NCI-H748 treated with DMSO at 0.1 percent for 48 hours (cell line): ENCODE measurements at places on chromosomes 2 and 18.

DNA sequence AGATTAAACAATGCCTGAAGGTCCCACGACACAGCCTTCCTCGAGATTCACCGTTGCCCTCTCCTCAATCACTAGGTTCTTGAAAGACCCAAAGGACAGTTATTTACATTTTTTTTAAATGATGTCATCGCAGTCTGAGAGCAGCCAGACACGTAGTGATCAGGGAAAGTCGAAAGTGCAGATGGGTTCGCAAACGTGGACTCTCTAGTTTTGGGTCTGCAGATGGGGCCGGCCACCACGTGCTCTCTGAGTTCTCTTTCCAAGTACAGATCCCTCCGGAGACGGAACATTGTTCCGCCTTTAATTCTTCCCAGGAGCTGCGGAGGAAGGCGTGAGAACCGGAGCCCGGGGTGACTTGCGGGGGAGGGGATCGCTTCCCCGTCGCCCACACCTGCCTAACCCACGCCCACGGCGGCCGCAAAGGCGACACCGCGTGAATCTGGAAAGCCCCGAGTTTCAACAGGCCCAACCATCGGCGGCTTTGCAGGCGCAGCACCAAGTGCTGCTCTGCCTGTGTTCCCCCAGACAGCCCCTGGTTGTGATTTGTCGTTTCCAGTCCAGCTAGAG is 54.3 kb downstream of the PKDCC start:
- DNase-seq: no peak

- DNase-seq: no peak
These were observed 552.0 kb upstream of the NRP2 start for GRCh38 chr2:205130111-205130829.

GRCh38 chr2:9968553-9969497 is 17.3 kb downstream of the GRHL1 start:
- no peak for DNase-seq

- no peak for DNase-seq
These were observed 146.1 kb upstream of the OTOS start for GRCh38 chr2:240286596-240286995.

DNA sequence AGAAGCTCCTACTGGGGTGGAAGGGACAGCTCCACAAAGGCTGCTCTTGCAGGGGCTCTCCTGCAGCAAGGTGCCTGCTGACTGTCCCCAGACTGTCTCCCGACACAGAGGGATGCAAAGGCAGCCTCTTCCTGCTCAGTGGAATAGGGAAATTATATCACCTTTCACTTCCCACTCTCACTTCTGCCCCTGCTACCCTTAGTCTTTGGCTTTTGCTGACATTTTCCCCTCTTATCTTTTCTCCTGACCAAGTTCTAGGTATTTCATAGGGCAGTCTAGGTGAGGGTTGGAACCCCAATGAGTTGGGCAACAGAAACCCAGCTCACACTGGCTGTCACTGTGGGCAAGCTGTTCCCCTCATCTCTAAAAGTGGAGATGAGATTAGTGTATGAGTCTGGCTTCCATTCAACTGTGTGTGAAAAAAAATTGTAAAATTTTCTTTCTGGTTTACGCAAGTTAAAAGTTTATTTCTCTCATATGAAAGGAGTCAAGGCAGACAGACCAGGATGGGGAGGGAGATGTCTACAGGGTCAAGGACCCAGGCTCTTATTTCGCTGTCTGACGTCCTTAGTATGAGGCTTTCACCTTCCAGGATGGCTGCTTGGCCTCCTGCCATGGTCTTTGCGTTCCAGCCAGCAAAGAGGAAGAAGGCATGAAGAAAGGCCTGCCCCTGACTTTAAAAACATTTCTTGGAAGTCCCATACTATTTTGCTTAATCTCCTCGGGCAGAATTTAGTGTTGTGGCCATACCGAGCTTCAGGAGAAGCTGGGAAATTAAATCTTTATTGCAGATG is 7.5 kb upstream of the MOCOS start:
- DNase-seq: no peak

GRCh38 chr2:56128235-56128634 is 55.6 kb upstream of the CCDC85A start:
- DNase-seq: no peak

- no peak for DNase-seq
These were observed 15.9 kb upstream of the LRRTM4 start for GRCh38 chr2:77538031-77538430.

DNA sequence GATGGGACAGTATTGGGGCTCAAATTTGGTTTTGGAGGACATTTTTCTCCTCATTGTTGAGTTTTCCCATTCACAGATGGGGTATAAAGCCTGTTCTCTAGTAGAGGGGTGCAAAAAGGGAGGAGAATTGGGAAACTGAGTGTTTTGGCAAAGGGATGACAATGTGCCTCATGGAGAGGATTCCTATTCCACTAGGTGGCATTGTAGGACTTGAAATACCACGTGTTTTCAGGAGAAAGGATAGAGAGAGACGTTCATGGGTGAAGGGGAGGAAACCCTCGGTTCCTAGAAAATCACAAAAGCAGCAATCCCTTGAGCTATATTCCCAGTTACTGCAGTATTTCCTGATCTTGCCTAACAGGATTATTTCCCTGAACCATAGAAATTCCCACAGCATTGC is 113.7 kb upstream of the SRD5A2 start:
- DNase-seq: no peak

DNA sequence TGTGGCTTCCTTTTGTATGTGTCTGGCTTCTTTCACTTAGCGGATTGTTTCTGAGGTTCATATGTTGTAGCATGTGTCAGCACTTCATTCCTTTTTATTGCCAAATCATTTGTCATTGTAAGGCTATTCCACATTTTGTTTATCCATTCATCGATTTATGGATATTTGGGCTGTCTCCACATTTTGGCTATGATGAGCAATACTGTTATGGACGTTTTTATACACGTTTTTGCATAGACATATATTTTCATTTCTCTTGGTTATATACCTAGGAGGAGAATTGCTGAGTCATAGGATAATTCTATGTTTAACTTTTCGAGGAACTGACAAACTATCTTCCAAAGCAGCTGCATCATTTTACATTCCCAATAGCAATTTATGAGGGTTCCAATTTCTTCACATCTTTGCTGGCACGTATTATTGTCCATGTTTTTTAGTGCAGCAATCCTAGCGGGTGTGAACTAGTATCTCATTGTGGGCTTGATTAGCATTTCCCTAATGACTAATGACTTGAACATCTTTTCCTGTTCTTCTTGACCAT is 48.1 kb upstream of the TBC1D8 start:
- DNase-seq: no peak

DNA sequence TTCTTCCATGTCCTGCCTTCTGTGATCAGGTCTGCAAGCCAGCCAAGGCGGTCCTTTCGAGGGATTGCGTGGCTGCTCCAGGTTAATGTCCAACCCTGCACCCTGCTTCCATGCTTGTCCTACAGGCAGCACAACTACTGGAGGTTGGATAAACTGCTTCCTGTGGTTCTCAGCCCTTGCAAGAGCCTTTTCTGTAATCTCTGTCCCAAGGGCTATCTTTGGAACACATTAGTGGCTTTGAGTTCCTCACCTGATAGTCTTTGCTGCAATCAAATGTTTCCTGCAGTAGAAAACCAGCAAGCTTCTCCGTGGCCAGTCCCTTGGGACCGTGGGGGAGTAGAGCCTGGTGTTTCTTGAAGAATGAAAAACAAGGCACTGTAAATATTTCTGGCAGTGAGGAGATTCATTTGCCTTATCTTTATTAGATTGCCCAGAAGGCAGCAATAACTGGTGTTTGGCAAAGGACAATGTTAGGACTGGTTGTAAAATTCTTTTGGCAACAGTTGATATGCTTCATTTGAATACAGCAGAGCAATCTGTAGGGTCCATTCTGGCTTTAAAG is 214.4 kb downstream of the FHOD3 start:
- no peak for DNase-seq

- DNase-seq: no peak
These were observed 144.1 kb downstream of the PRPF40A start for GRCh38 chr2:152573168-152573567.

DNA sequence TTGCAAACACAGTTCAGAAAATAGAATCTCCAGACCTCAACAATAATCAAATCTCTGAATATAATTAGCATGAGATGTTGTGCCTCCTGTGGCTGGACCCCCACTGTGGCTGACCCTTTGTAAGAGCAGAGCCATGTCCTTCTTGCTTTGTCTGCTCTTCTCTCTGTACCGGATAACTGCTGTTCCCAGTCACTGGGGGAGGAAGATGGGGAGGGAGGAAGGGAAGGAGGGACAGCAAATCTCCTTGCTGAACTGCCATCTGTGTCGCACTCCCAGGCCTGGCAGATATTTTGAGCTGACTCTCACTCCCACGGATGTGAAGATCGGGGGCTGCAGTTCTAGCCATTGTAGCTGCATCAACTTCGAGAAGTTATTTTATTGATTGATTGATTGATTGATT is 319.0 kb upstream of the CXCR4 start:
- DNase-seq: no peak

GRCh38 chr2:66968946-66969345 is 428.2 kb upstream of the ETAA1 start:
- no peak for DNase-seq

GRCh38 chr2:239788576-239789098 is 236.5 kb downstream of the NDUFA10 start:
- DNase-seq: no peak

- DNase-seq: no peak
These were observed 41.1 kb downstream of the STAT1 start for GRCh38 chr2:190972846-190973245.

DNA sequence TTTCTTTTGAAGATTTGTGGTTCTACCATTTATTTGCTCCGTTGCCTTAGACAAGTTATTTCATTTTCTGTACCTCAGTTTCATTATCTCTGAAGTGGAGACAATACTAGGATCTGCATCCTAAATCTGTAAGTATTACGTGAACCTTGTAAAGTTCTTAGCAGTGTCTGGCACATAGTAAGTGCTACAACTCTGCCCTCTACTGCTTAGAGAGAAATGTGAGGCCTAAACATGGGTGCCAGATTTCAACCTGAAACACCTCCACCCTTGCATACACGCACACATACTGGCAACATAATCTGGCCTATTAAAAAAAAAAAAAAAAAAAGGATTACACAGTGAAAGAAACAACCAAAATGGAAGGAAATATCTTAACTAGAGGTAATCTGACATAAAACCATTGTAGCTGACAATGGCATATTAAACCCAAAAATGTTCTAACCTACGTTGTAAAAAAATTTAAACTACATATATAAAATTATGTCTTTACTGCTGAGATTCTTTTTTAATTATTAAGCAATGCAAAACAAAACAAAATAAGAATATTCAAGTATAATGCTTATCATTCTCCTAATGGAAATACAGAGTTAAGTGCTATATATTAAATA is 132.6 kb downstream of the MAP2 start:
- DNase-seq: peak; percentile 32

DNA sequence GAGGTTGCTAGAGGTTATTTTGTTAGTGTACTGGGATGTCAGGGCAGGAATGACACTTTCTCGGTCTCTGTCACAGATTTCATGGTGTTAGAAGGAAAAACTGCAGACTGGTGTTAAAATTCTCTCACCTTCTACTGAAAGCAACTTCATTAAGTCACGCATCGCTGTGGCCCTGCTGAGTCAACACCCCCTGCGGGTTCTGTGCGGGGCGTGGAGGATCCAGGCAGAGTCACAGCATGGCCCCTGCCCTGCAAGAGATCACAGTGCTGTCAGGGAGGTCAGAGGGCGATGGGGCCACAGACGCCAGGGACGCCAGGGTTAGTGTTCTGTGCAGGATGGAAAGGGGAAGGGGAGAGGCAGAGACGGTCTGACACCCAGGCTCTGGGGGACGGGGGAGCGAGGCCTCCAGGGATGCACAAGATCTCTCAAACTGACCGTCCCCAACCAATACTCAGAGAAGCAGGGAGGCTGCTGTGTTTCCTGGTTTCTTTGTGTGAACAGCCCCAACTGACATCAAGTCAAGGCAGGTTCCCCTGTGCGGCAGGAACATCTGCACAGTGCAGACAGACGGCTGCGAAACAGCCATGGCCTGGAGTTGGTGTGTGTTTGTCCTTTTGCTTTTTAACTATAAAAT is 354.9 kb upstream of the SALL3 start:
- DNase-seq: no peak

- peak; percentile 12 for DNase-seq
These were observed 702 bp downstream of the OLA1 start for GRCh38 chr2:174247474-174248186.

GRCh38 chr18:62485684-62486083 is 37.1 kb upstream of the ZCCHC2 start:
- DNase-seq: no peak

DNA sequence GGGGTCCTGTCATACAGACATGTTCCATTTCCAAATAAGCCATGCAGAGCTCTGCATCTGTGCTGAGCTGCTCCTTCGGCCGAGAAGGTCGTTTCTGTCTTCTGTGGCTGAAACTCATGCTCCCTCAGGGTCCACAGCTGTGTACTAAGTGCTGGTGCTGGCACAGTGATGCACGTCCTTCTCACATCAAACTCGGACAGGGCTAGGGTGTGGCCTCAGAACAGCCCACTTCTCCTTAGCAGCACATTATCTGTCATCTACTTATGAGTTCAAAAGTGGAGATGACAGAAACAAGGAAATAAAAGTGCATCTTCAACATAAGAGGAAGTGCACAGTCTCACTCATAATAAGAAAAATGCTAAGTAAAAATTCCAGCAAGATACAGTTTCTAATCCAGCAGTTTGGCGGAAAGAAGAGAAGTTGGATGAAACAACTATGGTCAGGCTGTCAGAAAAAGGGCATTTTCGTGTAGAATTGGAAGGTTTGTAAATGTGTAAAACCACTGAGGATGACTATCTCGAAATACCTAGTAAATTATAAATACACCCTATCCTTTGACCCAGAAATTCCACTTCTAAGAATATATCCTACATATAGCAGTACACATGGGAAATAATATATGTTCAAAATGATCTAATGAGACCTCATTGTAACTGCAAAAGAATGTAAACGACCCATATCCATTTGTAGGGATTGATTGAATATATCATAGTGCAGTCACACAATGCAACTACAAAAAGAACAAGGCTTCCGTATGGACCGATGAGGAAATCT is 53.7 kb upstream of the APCDD1 start:
- DNase-seq: no peak

DNA sequence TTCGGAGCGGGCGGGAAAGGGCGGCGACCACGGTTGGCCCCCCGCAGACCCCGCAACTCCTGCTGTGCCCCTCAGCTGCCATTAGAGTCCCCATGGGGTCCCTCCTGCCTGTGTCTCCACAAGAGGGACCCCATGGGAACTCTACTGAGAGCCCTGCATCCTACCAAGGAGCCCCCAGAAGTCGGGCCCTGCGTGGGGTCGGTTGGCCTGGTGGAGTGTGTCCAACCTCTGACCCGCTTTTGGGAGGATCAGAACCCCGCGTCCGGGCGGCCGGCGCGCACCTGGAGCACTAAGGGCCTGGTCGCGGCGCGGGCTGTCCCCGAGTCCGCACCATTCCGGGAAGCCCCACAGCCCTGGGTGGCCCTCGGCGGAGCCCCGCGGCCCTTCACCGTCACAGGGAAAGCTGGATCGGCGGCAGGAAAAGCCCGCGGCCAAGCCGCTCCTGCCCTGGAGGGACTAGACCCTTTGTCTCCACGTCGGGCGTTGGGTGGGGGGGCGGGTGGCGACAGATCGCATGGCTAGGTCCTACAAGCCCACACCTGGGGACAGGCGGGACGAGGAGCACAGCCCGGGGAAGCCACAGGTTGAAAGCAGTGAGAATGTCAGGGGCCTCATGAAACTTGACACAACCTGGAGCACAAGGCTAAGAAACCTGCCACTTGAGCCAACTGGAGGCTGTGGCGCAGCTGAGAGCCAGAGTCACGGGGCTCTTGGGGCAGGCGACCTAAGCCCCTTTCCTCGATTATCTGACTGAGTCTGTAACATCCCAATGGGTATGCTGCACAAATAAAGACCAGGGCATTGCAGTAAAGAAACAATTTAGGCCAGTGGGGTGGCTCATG is 11.2 kb upstream of the CXXC1 start:
- DNase-seq: no peak

GRCh38 chr2:9831670-9832069 is 11.6 kb upstream of the TAF1B start:
- DNase-seq: no peak
